ENCODE measurements at places on chromosomes 16 and 17. TPM values are rescaled to one million over a fixed set of nuclear protein-coding genes. Genes with fewer than 3 reads are reported as not detected.

The WSCD1 gene
- total RNA-seq: 4.8 TPM

The HS3ST3B1 gene
- 1.2 TPM for total RNA-seq

GRCh38 chr16:51569203-51569931, 418.3 kb upstream of the SALL1 start:
- DNase-seq: no peak

DNA sequence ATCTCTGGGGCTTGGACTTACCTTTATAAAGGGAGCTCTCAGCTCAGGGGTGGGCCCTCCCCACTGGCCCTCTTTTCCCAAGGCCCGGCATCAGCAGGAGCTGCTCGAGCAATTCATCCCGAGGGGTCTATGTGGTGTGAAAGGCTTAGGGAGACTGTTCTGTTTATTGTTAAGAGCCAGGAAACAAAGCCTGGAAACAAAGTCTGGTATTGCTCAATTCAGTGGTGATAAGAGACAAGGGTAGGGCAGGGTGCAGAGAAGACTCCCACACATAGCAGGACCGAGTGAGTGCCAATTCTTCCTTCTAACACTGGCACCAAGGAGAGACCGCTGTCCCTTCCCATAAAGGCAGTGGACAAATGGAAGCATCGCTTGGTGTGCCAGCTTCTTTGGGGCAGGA, 750.7 kb downstream of the KCNJ18 start:
- no peak for DNase-seq

DNA sequence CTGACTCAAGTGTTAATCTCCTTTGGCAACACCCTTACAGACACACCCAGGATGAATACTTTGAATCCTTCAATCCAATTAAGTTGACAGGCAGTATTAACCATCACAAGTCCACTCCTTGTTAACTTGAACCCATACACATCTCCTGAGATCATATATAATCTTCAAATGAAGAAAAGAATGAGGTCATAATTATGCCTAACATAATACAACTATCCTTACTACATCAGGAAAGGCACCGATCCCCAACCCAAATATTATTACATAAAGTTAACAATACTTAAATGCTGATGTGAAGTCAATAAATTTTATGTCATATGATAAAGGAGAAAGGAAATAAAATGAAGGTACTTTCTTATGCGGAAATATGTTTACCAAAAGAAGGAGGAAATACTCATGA, 649.9 kb downstream of the KCNJ2 start:
- DNase-seq: no peak

GRCh38 chr17:20234276-20234675, 225.1 kb downstream of the SPECC1 start:
- no peak for DNase-seq

The ACSF3 gene
- total RNA-seq: 41.1 TPM

- no peak for DNase-seq
Measured at GRCh38 chr17:42184713-42185620, at the start of gene HCRT. Gene HCRT, minus strand, starts transcription at chr17:42185452. Its CDS starts 87 bp downstream, at chr17:42185365.

- no peak for DNase-seq
Measured at GRCh38 chr16:72829846-72830775, 217.8 kb downstream of the ZFHX3 start.

DNA sequence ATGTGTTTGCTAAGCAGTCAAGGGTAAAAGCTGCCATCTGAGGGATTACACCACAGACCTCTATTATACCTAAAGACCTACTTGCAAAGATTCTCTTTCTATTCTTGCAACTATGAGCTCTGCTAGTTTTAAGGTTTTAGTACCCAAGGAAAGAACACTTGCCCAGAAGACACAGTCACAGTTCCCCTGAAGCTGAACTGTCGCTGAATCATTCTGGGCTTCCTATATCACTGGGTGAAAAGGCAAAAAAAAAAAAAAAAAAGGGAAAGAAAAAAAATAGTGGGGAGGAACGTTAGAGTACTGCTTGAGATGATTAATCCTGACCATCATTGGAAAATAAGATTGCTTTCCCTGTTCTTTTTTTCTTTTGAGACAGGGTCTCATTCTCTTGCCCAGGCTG, 37.9 kb downstream of the LYRM1 start:
- no peak for DNase-seq

The PAFAH1B1 gene
- 160 TPM for total RNA-seq

DNA sequence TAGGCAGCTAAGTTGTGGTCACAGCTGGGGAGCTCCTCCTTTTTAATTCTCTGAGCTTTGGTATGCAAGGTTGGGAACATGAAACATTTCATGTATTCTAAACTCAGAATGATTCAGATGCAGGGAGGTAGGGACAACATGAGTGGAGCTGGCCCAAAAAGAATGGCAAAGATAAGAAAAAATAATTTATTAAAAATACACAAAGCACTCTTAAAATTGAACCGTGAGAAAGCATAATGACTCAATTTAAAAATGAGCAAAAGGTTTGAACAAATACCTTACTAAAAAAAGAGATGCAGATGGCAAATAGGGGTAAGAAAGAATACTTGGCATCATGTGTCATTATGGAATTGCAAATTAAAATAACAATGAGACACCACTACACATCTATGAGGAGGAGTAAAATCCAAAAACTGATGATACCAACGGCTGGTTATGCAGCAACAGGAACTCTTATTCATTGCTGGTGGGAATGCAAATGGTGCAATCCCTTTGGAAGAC, 175.6 kb upstream of the IRX3 start:
- no peak for DNase-seq
